ENCODE measurements at places on chromosomes 1 and 21. TPM values are rescaled to one million over a fixed set of nuclear protein-coding genes. Genes with fewer than 3 reads are reported as not detected.

GRCh38 chr1:25033828-25034705 is 104.0 kb upstream of the RUNX3 start:
- DNase-seq = no peak

DNA sequence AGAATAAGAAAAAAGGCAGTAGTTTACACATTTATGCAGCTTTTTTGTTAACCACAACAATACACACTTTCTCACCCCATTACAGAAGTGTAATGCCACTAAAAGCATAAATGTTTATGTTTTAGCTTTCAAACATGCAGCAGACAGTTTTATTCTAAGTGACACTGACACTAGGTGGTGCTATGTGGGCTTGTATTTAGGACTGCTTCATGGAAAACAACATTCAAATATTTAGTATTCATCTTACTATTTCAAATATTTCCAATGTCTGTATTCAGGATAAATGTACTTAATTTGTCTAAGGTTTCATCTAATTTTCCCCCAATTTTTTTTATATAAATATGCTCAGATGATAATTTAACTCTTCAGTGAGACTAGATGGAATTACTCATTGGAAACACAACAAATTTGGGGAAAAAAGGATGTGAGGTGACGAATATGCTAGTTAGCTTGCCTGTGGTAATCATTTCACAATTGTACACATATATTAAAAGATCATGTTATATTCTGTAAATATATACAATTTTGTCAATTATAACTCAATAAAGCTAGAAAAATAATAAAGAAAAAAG is 71.4 kb downstream of the USP1 start:
- peak; percentile 25 for DNase-seq

- no peak for DNase-seq
Measured at GRCh38 chr1:68758666-68759209, 261.9 kb upstream of the DEPDC1 start.

DNA sequence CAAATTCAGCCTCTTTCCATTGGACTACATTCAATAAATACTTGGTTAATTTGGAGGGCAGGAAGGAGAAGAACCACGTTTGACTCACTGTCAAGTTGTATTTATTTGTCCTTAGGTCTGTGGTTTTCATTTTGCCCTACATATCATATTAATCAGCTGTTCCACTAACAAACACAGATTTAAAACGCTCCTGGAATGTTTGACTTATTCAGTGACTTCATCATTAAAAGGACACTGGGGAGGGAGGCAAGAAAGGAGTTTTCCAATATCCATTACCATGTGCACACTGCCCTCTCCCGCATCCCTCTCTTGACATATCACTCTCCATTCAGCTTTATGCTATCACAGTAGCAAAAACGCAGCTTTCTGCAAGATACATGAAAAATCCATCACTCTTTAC is 98.2 kb upstream of the C1orf87 start:
- no peak for DNase-seq

GRCh38 chr1:29520571-29521437 is 284.5 kb downstream of the PTPRU start:
- DNase-seq = no peak

DNA sequence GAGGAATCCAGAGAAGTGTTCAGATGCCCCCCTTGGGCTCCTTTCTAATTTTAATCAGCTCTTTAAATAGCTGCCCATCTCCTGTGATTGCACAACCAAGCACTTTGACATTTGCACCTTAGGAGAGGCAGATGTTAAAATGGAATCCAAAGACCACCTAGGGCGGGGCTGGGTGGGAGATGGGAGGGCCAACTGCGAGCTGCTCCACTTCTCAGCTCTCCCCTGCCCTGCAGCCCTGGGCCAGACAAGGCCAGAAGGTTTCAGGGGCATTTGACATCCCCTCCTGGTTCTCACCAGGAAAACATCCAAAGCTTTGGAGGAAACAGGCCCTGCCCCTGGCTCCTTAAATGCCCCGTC is 106.9 kb downstream of the DHRS3 start:
- no peak for DNase-seq

DNA sequence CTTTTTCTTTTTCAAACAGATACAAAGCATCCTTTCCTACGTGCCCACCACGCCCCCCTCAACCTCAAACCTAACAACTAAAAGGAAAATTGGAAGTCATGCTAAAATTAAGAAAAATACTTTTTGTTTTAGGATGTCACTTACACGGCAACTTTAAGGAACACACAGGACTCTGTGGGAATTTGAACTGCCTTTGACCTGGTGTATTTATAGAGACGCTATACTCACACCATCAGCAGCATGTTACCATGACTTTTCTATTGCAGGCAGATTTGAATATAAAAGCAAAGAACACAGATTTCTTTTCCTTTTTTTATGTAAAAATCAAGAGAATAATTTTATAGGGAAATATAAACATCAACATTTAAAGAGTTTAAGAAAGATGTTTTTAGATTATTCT is 198.2 kb downstream of the SIPA1L2 start:
- DNase-seq = no peak

DNA sequence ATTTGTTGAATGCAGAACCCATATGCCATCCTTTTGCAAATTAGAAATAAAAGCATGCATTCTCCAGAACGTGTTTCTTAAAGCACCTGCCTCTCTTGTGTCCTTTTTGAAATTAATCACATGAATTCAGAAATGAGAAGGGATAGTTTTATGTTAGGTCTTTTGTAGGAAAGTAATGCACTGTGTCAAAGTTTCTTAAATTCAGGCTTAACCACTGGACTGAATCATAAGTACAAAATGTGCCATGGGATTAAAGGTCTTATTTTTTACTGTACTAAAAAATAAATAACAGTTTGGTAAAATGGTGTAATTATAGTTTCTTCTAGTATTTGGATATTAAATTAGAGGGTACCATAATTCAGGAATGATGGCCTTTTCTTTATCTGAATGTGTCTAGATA is 290.1 kb upstream of the USP25 start:
- DNase-seq = no peak

DNA sequence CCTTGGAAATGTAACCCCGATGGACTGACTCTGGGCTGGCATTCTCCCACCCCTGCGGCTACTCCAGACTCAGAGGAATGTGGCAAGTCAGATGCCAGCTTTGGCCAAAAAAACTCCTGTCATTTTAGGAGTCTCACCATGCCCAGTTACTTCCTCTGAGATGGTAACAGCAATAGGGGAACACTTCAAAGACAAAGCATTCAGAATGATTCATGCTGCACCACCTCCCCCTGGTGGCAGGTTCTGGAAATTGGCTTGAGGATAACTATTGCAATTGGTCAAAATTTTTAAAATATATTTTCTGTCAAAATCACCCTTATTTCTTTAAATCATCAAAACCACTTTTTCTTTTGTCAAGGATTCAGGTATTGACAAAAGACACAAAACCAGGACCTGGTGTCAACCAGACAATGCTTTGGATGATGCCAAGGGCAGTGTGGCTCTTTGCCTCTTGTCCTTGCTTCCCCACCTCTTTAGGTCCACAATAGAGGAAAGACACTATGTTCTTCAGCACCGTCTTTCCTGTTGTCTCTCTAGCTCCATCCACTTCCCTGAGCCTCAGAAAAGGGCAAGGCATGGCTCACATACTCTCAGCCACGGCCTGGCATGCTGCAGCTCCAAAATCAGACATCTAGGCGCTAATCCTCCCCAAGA is 9.9 kb upstream of the CDCA8 start:
- DNase-seq = peak; percentile 54

Gene ESRRG
- 0.05 TPM for total RNA-seq

DNA sequence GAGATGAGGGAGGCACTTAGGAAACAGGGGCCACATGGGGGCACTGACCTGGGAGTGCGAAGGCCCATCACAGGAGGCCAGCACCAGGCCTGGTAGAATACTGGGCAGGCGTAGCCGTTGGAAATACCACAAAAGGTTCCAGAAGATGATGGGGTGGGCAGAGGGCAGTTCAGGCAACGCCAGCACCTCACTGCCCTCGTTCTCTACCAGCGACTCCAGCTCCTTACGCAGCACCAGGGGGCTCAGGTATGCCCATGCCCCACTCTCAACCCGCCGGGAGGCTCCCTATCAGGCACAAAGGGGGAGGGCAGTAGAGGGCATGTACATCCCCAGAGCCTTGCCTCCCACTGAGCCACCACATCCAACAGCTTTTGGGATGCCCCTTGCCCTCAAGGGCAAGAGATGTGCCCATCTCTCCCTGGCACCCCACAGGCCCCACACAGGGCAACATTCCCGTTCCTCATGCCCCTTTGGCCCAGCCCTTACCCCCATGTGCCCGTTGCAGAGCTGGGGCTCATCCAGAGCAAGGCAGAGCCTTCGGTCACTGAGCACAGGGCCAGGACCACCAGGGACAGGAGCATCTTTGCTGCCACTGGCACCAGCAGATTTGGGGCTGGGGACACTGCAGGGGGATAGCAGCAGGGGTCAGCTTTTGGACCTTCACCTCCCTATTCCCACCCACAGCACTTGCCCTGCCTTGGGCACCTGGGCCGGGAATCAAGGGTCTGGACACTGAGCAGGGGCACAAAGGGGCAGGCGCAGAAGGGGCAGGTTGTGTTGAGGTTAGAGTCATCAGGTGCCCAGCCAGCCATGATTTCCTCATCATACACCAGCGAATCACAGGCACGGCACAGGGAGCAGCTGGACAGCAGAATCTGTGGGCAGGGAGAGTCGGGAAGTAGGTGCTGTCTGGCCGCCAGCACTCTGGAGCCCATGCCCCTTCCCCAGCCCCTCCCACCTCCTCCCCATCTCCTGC is 9.7 kb upstream of the GATAD2B start:
- no peak for DNase-seq

Gene ST6GALNAC3
- total RNA-seq = 0.87 TPM

- DNase-seq = peak; percentile 62
Measured at GRCh38 chr1:88983791-88984559, 8.5 kb downstream of the KYAT3 start.

- DNase-seq = no peak
Measured at GRCh38 chr1:55839221-55839620, 624.1 kb upstream of the USP24 start.

DNA sequence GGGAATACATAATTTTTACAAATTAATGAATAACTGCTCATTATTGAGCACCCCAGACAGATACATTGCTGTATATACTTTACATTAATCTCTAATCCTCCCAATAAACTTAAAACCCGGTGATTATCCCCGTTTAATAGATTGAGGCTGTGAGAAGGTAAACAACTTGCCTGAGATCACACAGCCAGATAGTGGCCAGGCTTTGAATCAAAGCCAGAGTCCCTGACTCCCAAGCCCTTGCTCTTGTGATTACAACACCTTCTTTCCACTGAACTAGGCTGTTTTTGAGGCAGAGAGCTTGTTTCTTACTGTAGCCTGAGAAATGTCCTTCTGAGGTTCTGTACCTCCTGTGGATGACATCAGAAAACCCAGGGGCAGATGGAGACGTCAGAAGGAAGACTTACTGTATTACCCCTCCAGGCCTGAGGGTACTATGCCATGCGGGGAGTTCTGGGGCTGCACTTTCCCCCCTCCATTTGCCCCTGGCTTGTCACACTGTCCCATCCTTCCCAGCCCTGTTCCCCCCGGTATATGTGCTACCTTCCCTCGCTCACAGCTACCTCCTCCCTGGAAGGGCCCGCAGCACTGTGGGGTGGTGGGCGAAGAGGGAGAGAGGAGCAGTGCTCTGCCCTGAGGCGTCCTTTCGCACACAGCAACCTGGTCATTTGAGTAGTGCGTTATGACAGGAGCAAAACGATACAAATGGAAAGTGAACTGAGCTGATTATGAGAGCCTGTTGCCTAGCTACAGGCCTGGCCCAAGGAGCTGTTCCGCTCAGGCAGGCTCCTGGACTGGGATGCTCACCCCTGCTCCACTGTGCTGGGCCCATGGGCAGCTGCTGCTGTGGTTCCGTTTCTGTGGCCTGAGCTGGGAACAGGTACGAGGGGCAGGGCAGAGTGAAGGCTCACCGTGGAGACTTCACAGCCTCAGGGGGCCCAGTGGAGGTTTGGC is 4.6 kb downstream of the KCNC4 start:
- no peak for DNase-seq

Gene ADGRL2
- total RNA-seq = 13.5 TPM

Gene RGS1
- not detected for total RNA-seq

Gene HRNR
- total RNA-seq = not detected

Gene IL6R
- 4.9 TPM for total RNA-seq

DNA sequence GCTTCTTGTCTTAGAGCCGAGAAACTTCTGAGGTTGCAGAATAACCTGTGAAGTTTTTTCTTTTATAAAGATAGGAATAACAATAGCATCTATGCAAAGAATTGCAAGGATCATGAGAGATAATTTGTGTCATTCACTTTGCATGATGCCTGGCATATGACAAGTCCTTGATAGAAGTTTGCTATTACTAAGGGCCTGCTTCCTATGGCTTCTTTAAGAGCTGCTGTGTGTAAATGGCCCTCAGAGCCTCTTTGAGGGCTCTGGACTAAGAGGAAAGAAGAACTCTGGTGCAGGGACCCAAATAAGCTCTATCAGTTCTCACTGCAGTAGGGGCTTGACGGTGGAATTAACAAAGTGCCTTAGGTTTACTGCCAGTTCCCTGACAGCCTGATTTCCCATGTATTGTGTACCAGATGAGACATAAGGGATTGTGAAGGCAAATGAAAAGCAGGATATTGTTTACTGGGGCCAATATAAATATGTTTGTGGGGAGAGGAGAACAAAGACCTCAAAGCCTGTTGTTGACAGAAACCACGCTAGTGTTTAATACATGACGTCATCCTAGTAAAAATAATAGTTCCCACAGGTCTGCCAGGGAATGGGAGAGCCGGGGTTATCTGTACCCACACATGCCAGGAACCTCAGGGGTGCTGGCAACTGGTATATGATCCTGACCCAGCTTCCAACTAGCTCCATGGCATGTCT is 131.2 kb upstream of the UBE2U start:
- DNase-seq = no peak

Gene APOBEC4
- not detected for total RNA-seq

DNA sequence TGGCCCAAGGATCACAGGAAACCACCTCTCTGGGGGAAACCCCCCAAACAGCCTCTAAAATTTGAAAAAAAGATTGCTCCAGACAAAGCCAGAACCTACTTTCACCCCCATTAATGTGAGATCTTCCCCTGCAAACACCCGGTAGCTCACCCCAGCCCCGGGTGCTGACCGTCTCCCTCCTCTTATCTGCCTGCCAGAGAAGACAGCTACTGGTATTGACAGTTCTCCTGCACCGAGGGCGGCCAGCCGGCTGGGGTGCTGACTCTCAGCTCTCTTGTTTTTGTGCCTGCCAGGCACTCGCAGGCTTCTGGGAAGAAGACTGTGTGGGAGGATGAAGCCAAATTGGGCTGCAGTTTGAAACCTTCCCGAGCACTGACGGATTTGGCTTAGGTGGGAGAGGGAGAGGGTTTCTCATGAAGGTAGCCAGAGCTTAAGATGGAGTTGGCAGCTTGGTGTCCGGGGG is 48.2 kb downstream of the RASSF5 start:
- no peak for DNase-seq

Gene CYP2J2
- 0.25 TPM for total RNA-seq

Gene SIK1
- total RNA-seq = 23.2 TPM
